ENCODE measurements at places on chromosomes 11 and 22. TPM values are rescaled to one million over a fixed set of nuclear protein-coding genes. Genes with fewer than 3 reads are reported as not detected.

- DNase-seq = no peak
Measured at GRCh38 chr11:65822776-65823528, 10.8 kb upstream of the SNX32 start.

- peak; percentile 88 for DNase-seq
Measured at GRCh38 chr11:35192347-35192746, 53.4 kb downstream of the CD44 start.

DNA sequence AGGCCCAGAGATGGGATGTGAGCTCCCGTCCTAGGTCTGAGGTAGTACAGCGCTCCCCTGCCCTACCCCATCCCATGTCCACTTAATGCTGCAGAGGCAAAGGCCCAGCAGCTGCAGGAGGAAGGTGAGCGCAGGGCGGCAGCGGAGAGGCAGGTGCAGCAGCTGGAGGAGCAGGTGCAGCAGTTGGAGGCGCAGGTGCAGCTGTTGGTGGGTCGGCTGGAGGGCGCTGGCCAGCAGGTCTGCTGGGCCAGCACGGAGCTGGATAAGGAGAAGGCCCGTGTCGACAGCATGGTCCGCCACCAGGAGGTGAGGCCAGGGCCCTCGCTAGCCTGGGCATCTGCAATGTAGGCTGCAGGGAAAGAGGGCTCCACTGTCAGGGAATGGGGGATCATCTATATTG is 15.2 kb downstream of the CCDC157 start:
- DNase-seq = no peak

DNA sequence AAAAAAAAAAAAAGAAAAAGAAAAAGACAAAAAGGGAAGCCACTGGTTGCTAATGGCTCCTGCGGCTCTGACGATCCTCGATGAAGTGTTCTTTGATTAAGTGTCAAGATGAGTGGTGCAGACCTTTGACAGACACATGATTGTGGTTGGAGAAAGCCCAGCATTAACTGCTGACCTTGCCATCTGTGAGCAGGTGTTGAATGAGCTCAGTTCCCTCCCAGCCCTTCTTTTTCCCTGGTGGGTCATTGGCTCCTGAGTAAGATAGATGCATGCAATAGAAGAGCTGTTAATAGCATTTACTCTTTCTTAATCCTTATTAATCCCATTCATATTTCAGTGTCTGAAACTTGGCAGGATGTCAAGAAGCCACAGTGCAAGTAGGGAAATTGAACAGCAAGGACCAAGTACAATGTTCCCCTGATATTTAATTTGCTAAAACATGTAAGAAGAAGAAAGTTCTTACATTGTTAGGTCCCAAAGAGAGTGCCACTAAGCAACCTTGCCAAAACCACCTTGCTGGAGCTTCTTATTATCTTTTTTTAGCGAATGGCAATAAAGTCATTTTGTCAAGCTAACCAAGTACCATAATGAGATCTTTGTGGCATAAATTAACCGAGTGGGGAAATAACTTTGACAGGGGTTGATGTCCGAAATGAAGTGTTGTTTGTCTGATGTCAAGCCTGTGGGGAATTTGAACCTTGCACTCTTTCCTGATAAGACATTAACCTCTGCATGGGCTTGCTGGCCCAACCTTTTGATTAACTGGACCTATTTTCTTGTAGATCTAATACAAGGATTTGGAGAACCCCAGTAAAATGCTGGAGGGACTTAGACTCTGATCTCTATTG is 113.7 kb downstream of the PTPRJ start:
- DNase-seq = peak; percentile 21

DNA sequence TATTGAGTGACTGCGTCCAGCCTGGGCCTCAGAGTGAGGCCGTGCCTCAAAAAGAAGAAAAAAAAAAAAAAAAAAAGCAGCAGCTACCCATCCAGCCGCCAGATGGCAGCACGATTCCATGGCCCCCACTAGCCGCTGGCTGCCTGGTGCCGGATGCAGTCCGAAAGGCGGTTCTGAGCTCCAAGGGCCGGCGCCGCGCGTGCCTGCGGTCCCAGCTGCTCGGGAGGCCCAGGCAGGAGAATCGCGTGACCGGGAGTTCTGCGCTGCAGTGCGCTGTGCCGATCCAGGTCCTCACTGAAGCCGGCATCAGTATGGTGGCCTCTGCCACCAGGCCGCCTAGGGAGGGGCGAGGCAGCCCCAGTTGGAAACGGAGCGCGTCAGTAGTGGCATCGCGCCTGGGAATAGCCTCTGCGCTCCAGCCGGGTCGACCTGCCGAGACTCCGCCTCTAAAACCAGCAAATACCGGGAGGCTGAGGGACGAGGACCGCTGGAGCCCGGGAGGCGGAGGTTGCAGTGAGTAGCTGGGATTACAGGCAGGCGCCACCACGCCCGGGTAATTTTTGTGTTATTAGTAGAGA is 19.3 kb downstream of the SCARF2 start:
- DNase-seq = peak; percentile 85

DNA sequence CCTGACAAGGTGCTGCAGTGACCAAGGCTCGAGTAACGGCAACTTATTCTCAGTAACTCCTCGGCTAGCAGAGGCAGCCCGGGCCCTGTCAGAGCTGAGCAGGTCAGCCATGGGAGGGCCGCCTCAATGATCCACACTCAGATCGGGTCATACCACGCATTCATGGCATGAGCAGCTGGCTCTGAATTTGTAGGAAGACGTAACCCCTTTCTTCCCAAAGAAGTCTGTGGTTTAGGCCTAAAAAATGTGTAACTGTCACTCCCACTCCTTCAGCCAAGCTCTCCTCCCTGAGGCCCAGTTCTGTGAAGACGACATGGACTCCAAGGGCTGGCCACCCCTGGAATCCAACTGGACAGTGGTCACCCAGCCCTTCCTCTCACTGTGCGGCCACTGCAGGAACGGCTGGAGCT is 30.0 kb downstream of the PPP2R1B start:
- DNase-seq = no peak

DNA sequence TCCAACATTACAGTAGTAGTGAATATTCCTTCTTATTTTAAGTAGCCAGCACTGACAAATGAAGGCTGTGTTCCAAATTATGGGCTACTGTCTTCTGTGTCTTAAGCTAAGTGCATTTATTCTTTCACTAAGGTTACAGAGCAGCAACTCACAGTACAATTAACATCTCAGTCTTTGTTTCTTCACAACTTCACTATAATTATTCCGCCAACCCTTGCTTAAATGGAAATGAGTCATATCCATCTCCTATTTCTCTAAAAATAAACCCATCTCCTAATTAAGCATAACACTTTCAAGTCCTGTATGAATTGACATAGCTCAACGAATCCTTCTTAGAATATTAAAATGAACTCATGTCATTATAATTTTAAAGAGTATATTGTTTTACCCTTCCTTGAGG is 6.7 kb downstream of the ETS1 start:
- DNase-seq = peak; percentile 60

GRCh38 chr11:1854132-1854948 is 1.5 kb downstream of the LSP1 start:
- no peak for DNase-seq

VPS51 gene
- total RNA-seq = 265 TPM

SWAP70 gene
- total RNA-seq = 59.5 TPM

MUC5AC gene
- total RNA-seq = not detected

MOV10L1 gene
- total RNA-seq = 22.7 TPM

CCDC73 gene
- not detected for total RNA-seq

Data from lung microvascular endothelial cell (primary cell).